ENCODE measurements at places on chromosomes 2 and 18.

- DNase-seq = no peak
Observed at GRCh38 chr2:152284398-152284797, 50.6 kb upstream of the FMNL2 start.

DNA sequence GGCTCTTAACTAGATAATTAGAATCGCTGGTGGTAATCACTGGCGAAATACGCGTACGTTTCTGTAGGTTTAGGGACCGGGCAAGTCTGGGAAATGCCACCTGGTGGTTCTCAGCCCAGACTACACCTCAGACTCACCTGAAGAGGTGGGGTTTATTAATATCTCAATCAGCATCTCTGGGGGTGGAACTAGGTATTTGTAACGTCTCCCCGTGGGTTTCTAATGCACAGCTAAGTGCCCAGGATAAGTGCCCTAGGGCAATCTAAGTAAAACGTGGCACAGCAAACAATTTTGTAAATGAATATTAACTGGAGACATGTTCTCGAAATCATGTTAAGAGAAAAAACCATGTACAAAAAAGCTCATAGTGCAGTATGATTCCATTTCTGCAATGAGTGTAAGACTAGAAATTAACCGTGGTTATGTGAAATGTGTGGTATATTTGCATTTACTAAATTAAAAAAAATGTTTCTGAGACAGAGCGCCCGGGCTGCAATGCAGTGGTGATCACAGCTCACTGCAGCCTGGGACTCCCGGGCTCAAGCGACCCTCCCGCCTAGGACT lies 760 bp upstream of the CNOT11 start:
- peak; percentile 10 for DNase-seq

DNA sequence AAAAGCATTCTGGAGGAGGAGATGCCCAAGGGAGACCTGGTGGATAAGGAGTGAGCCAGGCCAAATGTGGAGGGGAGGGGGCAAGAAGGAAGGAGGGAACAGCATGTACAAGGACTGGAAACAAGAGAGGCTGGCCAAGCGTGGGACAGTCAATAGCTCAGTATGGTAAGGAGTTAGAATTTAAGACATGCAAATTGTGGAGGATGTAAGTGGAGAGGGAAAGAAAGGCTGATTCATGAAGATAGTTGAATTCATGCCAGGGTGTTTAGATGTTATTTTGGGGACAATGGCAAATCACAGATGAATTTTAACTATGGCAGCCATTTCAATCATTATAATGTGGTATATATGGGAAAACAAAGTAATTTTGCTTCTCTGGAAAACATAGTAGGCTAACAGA lies 462.3 kb downstream of the MEIS1 start:
- DNase-seq = no peak

DNA sequence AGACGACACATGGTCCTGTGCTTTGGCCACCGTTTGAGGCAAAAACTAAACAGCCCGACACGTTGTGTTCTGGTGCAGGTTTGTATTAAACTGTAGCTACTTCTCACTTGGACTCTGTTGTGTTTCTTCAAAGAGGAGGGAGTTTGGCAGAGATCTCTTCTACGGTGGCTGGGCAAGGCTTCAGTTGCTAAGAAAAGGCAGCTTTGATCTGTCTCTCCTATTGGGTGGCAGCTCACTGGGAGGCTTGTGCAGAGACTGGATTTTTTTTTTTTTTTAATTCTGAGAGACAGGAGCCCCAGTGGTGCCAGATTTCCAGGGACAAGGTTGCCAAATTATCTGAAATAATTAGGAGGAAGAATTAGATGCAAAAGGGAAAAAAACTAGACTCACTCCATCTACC lies 20.2 kb upstream of the MAPRE3 start:
- no peak for DNase-seq

DNA sequence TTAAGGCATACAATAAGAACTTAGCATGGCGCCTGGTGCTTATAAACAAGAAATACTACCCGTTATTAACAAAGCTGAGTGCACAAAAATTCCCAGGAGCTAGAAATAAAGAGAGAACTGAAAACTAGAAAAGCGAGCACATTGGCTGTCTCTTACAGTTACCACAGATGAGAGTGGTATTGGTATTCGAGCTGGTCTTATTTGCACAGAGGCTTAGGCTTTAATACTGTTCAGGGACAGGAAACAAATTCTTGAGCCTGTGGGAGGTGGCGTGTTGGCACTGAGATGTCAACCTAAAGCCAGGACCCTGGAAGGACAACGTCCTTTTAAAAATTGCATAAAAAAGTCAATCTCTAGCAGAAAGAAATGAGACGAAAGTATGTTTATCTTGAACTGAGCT lies 67.3 kb upstream of the IGFBP2 start:
- DNase-seq = no peak

- no peak for DNase-seq
Observed at GRCh38 chr2:142724713-142725349, 152.6 kb upstream of the KYNU start.

- no peak for DNase-seq
Observed at GRCh38 chr2:197461057-197461456, 7.7 kb downstream of the COQ10B start.

- DNase-seq = no peak
Observed at GRCh38 chr2:65525616-65526231, 93.3 kb upstream of the SPRED2 start.

GRCh38 chr18:35463827-35464226 lies 33.9 kb downstream of the INO80C start:
- no peak for DNase-seq

GRCh38 chr2:2291500-2292260 lies 39.4 kb downstream of the MYT1L start:
- no peak for DNase-seq

DNA sequence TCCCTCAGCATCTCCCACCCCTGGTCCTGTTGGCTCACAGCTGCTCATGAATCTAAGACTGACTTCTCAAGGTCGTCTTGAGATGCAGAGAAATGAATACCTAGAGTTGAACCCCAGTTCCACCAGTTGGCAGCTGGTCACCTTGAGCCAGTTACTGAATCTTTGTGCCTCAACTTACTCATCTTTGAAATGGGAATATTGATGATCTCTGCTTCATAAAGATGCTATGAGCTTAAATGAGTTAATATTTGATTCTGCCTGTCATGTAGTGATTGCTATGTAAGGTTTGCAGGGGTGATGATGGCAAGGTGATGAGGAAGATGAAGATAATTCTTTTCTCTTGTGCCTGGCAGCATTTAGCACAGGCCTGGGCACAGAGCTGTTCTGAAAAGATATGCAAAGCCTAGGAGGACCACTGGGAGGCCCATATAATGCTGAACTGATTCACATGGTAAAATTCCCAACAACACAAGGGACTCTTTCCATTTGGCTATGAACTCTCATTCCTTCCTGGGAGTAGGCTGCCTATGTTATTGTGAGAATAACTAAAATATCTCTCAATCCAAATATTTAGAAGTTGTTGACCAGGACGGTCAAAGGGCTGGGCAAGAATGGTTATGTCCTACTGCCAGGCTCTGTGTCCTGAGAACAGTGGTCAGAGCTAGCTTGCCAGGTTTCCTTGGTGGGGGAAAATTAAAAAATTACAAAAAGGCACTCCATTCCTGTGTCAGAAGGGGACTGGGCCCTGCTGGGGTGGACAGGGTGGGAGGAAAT lies 70.9 kb downstream of the APOB start:
- DNase-seq = no peak

GRCh38 chr18:73688851-73689711 lies 458.6 kb downstream of the FBXO15 start:
- no peak for DNase-seq

DNA sequence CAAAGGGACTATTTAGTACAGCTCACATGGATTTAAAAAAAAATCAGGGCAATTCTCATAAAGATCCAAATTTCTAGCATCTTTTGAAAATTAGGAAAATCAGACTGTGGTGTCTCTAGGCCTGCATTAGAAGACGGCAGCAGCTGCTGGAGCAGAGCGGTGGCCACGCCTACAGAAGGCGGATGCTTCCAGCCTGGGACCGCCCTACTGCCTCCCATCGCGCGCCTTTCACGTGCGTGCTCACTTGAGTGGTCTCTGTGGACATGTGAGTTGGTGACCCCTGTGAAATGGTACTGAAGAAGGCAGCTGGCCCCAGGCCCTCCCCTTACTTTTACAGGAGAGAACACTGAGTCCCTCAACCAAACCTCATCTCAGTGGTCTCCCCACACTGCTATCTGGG lies 15.2 kb upstream of the ZFP36L2 start:
- DNase-seq = no peak

DNA sequence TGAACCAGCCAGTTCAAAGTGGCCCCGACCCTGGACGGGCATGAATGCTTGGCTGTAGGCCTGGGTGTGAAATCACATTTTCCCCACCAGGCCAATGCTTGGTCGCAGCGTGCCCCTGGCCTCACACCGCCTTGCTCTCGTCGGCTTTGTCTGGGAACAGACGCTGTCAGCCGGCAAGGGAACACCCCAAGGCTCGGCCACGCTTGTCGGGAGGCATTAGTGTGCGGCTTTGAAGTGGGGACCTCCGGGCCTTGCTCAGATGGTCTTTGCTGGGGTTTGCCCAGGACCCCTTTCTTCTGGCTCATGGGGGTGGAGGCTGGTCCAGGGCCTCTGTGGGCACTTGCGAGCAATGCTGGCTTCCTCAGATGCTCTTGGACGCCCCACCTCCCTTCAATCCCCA lies 79.1 kb downstream of the INHBB start:
- DNase-seq = no peak

DNA sequence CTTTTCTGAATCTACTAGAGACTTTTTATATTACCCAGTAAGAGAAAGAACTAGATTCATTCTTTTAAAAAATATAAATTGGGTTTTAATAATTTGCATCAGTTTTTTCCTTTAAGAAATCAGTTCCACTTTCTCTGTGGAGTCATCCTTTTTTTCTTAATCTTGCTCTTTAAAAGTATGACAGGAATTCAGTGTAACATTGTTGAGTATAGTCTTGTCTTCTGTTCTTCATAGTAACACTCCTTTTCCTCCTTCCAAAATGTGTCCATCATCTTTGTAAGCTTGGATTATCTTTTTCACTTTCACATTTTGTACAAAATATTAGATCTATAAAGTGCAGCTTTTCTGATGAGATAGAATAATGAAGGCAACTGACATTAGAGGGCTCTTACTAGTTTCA lies 135.4 kb downstream of the HAUS1 start:
- no peak for DNase-seq

GRCh38 chr2:45323344-45323743 lies 287.7 kb downstream of the SRBD1 start:
- DNase-seq = no peak

DNA sequence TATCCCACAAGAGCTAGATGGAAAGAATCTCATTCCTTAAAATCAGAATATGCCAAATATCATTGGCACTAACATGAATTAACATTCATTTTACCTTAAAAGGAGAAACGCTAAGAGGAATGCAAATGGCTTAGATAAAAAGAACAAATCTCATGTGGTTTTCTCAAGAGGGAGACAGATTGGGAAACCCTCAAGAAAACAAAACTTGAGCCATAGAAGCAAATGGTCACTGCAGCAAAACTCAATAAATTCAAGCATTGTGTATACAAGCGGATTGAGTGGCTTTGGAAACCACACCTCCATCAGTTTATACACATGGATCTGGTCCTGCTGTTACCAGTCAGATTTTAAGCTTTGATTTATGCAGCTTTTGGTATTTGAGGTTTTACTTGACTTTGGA lies 1331.8 kb upstream of the ZEB2 start:
- no peak for DNase-seq

DNA sequence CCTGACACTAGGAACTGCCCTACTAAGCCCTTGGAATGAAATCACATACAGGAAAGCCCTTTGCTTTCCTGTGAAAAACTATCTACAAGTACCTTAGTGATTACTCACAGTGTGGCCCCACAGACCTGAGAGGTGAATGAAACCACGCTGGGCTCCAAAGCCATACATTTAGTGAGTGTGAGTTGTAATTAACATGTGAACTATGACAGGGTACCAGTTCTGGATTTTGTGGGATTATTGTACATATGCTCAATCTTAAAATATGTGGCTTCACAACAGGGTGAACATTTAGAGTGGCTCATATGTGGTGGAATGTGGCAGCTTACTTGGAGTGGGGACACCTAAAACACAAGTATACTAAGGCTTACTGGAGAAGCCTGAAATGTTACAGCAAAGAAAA lies 12.3 kb downstream of the KCTD1 start:
- DNase-seq = no peak

DNA sequence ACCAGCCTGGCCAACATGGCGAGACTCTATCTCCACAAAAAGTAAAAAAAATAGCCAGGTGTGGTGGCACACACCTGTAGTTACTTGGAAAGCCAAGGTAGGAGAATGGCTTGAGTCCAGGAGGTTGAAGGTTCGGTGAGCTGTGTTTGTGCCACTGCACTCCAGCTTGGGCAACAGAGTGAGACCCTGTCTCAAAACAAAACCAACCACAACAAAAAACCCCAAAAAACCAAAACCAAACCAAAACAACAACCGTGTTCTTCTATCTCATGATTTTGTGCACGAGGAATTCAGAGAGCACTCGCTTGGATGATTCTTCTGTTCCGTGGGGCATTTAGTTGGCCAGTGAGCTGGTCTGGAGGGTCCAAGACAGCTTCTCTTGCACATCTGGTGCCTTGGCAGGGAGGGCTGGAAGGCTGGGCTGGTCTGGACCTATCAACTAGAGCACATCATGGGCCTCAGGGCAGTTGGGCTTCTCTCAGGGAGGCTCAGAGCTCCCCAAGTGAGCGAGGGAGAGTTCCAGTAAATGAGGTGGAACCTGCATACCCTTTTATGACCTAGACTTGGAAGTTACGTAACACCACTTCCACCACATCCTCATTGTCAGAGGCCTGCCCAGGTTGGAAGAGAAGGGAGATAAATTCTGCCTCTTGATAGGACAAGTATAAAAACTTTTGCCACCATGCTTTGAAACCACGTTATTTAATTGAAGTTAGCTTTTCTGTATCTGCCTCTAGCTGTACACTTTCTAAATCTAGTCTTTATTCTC lies 25.2 kb downstream of the SIX2 start:
- no peak for DNase-seq

DNA sequence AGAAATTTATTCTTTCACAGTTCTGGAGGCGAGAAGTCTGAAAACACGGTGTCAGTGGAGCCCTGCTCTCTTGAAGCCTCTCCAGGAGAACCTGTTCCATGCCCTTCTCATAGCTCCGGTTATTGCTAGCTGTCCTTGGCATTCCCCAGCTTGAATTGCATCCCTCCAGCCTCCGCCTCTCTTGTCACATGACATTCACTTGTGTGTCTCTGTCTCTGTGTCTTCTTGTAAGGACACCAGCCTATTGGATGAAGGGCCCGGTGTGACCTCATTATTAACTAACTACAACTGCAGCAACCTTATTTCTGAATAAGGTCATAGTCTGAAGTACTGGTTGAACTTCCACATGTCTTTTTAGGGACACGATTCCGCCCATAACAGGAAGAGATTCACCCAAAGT lies 4.5 kb upstream of the PRSS56 start:
- no peak for DNase-seq

- DNase-seq = no peak
Observed at GRCh38 chr2:51734115-51734514, 702.2 kb upstream of the NRXN1 start.

Data from SK-N-MC (cell line).